ENCODE measurements at places on chromosomes 1 and 21.

DNA sequence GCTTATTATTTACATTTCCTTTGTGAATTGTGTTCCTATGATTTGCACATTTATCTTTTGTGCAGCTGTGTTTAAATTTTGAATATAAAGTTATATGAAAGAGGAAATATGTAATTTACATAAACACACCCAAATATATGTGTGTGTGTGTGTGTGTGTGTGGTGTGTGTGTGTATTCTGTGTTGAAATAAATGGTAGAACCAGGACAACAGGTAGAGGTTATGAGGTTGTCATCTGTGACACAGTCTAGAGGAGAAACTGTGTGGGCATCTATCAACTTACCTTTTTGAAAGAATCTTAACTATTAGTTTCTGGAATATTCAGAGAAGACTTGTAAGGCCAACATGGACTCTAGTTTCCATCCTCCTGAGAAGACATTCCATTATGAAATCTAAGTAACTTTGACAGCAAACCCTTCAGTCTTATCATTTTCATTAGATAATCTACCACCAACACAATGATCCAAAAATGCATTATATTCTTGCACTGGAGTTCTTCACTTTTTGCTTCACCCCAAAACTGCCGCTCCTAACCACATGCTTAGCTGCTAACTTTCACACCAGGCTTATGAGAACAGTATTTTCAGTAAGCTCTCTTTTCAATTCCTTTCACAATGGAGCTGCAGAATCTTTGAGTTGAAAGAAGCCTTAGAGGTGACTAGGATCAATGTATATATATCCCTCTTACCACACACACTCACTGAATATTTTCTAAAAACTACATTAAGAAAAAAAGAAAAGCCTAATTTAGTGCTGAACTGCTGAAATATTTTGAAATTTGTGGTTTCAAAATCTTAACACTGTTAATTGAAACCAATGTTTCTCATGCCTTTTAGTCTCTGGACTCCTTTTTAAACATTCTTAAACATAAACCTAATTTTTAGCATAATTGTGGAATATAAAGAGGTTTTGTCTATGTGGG lies 21.8 kb downstream of the PTPRC start:
- DNase-seq: no peak

GRCh38 chr1:229582011-229582694 lies 23.6 kb upstream of the ABCB10 start:
- no peak for DNase-seq

DNA sequence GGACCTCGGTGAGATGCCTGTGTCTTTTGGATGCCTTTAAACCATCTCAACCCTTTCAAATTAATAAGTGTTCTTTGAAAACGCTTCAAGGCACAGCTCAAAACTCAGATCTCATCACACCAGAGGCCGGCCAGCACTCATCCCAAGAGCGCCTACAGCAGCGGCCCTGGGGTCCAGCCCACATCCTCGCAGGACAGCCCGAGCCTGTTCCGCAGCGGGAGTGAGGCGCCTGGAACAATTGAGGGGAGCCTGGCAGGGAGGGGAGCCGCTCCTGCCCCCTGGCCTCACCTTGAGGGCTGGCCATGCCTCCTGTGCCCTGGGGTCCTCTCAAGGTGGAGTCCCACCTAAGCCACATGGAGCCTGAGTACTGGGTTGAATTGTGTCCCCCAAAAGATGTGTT lies 37.9 kb downstream of the ACOT7 start:
- DNase-seq: no peak

DNA sequence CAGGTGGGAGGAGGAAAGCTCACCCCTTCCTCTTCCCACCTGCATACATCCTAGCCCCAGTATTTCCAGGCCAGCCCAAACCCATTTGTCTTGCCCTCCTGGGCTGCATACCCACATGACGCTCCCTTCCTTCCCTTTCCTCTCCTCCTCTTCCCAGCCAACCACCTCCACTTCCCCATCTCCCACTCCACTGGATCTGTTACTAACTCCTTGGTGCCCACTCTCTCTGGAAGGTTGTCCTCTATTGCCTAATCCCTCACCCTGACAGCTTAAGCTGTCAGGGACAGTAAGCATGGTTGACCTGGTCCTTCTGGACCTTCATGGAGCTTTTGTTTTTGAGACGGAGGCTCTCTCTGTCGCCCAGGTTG lies 23.0 kb upstream of the SYNC start:
- no peak for DNase-seq

GRCh38 chr1:103517380-103518047 lies 8.0 kb upstream of the RNPC3 start:
- no peak for DNase-seq

DNA sequence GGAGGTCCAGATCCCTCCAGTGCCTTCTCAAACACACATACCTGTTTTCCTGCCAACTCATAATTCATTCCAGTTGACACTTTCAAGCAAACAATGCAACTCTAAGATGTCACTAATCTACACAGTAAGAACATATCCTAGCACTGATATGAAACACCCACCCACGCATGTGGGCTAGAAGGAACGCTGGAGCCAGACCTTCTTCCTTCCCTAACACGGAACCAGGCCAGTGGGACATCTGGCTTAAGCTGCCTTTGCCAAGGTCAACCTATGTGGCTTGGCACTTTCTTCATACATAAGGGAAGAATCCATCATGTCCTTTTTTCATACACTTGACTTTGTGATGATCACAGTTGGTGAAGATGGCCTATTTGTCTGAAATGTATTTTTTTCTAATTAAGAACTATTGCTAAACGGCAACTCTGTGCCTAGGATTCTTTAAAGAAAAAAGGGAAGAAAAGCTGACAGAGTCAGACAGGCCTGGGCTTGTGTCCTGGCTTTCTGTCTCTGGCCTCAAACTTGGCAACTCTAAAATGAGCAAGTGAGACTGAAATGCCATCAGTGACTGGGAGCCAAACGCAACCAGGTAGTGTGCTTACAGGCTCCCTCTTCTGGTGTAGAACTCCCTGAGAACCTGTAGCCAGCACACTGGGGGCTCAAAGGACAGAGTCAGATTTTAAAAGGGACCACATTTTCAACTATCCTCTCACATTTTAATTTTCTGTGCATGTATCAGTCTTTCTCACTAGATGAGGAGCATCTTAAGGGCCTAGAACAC lies 92.6 kb upstream of the BEND5 start:
- no peak for DNase-seq

DNA sequence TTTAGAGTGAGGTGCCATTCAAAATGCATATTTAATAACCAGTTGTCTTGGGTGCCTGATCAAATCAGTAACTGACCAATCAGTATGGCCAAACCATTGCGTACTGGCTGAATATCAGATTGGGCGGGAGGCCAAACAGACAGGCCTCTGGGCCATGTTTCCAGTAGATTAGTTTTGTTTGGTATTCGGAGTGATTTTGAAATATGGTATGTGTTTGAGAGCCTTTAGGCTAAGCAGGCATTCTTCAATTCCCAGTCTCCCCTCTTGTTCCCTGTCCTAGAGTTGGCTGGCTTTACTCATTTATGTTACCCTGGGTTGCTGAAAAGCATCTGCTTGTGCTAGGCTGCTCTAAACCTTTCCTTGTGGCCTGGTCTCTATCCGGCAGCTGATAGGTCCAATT lies 80.1 kb downstream of the BACH1 start:
- DNase-seq: no peak

DNA sequence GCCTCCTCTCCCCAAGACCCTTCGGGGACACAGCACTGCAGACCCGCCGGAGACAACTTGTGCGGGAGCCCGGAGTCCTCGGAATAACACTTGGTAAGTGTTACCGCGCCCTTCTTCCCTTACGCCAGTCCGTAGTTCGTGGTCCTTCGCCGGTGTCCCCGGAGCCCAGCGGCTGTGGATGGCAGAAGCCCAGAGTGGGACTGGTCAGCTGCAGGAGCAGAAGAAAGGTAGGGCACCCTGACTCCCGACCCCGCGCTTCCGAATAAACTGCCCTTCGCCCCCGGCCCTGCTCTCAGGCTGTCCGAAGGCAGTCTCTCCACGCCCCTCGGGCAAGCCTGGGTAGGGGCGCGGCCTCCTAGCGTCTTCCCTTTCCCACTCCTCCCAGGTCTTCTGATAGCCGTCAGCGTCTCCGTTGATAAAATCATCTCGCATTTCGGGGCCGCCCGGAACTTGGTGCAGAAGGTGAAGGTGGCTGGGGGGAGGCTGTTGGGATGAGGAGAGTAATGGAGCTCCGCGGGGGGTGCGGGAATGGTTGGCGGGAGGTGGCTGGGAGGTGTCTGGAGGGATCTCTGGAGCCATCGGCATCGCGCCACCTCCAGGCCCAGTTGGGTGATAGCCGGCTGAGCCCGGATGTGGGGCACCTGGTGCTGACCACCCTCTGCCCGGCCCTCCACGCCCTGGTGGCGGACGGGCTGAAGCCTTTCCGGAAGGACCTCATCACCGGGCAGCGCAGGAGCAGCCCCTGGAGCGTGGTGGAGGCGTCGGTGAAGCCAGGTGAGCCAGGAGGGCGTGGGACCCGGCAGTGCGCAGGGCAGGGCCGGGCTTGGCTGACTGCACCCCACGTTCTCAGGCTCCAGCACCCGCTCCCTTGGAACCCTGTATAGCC lies 4.3 kb downstream of the RUSC1 start:
- DNase-seq: peak; percentile 86

- DNase-seq: peak; percentile 30
Measured at GRCh38 chr1:184362876-184363275, 24.0 kb upstream of the C1orf21 start.

GRCh38 chr1:198281911-198282310 lies 125.1 kb downstream of the NEK7 start:
- DNase-seq: no peak

- no peak for DNase-seq
Measured at GRCh38 chr1:205205055-205205454, 6.4 kb downstream of the DSTYK start.

- DNase-seq: no peak
Measured at GRCh38 chr21:31052489-31053142, 14.3 kb upstream of the KRTAP19-8 start.

DNA sequence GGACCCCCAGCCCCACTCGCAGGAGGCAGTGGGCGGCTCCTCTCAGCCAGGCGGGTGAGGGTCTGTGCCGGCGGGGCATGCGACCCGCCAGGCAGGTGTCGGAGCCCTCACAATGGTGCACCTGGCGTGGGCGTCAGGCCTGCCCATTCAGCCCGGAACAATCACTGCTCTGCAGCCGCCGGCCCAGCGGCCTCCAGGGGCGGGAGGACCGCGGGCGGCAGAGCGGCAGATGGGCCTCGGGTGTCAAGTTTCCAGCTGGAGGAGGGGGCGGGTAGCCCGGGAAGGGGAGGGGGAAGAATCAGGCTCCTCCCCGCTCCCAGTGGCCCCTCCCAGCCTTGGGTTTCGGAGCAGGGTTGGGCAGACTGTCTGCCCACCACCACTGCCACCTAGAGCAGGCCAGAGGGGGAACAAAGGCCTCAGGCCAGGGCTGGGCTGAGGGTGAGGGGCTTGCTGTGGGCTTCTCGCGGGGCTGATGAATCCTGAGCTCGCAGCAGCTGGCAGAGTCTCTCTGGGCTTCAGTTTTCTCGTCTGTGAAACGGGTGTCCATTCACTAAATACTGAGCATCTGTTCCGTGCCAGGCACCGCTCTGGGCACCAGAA lies 39.5 kb upstream of the CASZ1 start:
- peak; percentile 85 for DNase-seq

DNA sequence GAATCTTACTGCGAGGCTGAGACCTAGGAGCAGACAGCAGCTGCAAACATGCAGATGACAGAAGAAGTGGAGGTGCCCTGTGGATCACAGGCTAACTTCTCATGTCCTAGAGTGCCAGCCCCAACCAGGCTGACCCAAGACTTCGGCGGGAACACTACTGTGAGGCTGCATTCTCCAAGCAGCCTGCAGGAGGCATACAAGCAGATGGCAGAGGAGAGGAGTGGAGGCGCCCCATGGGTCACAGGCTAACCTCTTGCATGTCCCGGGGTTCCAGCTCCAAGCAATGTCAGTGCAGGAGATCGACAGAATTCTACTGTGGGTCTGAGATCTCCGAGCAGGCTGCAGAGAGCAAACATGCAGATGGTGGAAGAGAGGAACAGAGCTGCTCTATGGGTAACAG lies 98.1 kb upstream of the ZNF678 start:
- no peak for DNase-seq
